Inflammatory macrophage treated with lipopolysaccharide for 1 hour (primary cell): ENCODE measurements at places on chromosomes 6 and 20.

DNA sequence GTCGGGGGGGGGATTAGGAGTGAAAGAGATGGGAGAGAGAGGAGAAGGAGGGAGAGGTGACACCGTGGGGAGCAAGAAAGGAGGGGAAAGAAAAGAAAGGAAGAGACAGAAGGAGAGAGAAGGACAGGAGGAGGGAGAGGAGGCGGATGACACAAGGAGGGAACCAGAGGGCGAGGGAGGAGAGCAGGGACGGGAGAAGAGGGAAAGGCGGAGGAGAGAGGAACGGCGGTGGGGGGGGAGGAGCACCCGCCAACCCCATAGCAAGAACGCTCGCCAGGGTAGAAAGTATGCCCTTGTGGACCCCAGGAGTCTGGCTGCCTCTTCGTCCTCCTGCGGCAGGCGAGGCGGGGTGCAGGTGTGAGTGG lies 4.5 kb upstream of the INSM1 start:
- DNase-seq: no peak

DNA sequence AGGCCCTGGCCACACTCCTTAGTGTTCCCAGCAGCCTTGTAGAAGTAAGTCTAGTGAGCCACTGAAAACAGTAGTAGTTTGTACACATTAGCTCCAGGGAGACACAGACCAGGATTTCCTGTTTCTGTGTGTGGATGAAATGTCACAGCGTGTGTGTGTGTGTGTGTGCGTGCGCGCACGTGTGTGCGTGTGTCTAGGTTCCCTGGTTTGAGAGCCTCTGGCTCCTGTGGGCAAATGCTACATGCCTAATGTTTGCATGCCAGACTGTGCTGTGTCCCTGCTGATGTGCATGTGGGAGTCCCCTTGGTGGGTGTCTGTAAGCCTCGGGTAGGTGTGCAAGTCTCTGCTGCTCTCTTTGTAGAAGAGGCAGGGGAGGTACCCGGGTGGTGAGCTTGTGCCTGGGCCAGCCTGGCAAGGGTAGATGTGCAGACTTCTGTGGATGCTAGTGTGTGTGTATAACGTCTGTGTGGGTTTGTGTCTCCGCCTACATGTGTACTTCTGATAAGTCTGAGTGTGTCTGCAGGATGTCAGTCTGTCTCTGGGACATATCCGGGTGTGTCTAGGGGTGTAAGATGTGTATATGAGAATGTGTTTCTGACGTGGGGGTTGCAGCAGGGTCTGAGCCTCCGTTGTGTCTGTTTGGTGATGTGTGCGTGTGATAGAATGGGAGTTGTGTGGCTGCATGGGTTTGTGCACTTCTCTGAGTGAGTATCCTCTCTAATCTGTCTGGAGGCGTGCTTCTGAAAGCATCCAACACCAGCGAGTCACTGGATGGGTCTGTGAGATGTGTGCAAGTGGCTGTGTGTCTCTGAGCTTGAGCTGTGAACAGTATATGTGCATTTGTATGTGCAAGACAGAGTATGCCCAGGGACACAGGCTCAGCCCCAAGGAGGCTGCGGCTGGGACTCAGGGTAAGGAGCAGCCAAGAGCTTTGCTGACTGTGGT lies 19.0 kb upstream of the TLDC2 start:
- DNase-seq: no peak

DNA sequence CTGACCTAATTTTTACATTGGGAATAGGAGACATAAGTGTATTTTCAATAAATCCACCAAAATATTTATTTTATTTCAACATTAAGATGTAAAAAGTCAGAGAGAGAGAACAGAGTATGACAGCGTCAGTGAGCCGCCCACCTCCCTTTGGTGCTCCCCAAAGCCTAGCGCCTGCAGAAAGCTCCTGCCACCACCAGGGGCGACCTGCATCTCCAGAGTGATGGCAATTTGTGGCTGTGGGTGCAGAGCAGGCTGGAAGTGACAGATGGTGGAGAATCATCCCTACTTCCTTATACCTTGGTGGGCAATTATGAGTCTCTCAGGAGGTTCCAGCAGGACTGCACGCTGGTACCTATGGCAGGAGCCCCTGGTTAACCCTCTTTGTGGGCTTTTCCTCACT lies 87.3 kb downstream of the PTPRT start:
- no peak for DNase-seq

- peak; percentile 81 for DNase-seq
These were observed 41.2 kb upstream of the PROKR2 start for GRCh38 chr20:5357946-5358345.

DNA sequence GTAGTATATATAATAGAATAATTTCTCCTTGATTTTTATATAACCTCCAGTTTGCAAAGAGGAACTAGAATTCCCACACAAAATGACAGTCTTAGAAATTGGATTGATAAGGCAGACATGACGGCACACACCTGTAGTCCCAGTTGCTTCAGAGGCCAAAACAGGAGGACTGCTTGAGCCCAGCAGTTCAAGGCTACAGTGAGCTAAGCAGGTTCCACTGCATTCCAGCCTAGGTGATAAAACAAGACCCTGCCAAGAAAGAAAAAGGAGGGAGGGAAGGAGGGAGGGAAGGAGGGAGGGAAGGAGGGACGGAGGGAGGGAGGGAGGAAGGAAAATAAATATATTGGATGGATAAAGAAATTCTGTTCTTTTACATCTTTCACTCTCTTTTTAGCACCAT lies 77.6 kb upstream of the SASH1 start:
- no peak for DNase-seq

- DNase-seq: no peak
These were observed 11.3 kb upstream of the CCR6 start for GRCh38 chr6:167111597-167111996.
